Hematopoietic multipotent progenitor cell treated with erythropoietin and hydrocortisone succinate and interleukin-3 and kit ligand, for 4 days (in vitro differentiated cells): ENCODE measurements at places on chromosomes 1 and 21.

DNA sequence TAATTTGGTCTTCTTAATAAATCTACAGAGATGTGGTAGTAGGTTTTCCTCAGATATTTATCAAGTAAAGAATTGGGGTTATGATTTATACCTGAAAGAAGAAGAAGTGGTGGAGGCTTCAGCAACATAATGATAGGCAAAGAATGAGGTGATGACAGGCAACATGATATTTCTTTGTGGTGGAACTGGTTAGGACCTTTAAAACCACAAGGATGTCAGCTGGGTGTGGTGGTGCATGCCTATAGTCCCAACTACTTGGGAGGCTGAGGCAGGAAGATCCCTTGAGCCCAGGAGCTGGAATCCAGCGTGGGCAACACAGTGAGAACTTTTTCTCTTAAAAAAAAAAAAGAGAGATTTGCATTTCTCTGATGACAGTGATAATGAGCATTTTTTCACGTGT is 34.1 kb upstream of the COL11A1 start:
- DNase-seq, result no peak

GRCh38 chr1:23577056-23578004 is 18.0 kb upstream of the ID3 start:
- DNase-seq, result no peak

DNA sequence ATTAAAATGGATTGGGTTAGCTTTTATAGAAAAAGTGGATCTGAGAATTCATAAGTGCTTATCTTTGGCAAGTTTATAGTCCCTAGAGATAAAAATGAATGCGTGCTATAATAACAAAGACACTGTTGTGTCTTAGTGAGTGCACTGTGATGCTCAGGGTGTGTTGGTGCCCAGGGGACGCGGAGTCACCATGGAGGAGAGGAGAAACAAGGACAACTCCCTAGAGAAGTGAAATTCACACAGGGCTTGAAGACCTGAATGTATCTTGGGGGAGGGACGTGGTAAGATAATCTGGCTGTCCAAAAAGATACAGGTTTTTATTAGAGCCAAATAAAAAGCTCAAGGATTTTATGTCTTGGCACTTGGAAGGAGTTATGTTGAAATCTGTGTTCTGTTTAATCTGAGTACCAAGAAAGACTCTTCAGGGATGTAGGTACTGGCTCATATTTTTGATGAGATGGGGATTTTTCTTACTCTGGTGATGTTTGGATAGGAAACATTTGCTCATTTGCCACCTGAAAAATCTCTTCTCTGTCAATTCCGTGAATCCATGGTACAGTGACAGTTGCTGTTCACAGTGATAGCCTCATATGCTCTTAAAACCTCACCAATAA is 9.6 kb downstream of the SMYD2 start:
- no peak for DNase-seq

DNA sequence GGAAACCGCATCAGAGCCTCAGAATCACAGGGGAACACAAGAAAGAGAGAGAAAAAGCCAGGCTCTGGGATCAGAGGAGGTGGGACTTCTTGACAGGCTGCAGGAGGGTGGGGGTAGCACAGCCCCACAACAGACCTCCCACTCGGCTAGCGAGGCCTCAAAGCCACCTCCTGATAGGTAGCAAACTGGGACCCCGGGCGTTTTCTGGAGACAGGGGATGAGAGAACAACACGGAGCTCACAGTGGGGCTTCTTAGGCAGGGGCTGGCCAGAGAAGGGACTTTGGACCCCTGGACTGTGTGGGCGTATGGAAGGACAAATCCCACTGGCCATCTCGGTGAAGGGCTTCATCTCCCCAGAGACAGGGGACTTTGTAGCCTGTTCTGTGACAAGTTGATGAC is 116.3 kb downstream of the AJAP1 start:
- DNase-seq, result no peak

DNA sequence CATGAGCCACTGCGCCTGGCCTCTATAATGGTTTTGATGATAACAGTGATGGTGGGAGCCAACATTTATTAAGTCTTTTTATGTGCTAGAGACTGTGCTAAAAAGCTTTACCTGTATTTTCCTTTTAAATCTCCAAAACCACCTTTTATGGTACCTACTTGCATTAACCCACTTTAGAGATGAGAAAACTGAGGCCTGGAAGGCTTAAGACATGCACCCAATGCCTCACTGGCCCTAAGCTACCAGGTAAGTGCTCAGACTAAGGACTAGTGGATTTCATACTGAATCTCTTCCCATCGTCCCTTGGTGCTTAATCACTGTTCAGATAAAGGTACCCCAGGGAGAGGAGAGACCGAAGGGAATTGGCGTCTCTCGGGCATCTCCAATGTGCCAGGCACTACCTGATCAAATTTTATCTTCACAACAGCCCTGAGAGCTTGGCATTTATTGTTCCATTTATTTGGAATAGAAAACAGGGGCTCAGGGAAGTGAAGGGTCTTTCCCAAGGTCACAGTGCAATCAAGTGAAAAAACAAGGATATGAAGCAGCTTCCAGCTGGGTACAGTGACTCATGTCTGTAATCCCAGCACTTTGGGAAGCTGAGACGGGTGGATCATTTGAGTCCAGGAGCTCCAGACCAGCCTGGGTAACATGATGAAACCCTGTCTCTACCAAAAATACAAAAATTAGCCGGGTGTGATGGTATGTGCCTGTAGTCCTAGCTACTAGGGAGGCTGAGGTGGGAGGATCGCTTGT is 84.2 kb downstream of the LACTBL1 start:
- no peak for DNase-seq

DNA sequence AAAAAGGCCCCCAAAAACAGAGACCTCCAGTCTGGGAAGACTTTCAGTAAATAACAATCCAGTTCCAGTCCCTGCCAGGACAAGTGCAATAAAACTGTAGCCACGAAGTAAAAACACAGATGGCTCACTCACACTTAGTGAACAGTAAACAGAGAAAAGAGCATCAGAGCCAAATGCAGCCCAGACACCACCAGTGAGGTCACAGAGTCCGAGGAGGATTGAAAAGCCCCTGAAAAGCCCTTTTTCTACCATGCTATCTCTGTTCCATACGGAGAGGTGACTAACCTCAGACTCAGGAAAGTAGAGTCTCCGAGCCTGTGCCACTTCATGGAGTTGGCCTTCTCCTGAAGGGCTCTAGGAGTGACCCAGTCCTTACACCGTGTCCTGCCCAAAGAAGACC is 84.5 kb downstream of the COLGALT2 start:
- DNase-seq, result no peak

GRCh38 chr21:26096494-26097371 is 73.8 kb downstream of the APP start:
- no peak for DNase-seq
